ENCODE measurements at places on chromosomes 6 and 20.

DNA sequence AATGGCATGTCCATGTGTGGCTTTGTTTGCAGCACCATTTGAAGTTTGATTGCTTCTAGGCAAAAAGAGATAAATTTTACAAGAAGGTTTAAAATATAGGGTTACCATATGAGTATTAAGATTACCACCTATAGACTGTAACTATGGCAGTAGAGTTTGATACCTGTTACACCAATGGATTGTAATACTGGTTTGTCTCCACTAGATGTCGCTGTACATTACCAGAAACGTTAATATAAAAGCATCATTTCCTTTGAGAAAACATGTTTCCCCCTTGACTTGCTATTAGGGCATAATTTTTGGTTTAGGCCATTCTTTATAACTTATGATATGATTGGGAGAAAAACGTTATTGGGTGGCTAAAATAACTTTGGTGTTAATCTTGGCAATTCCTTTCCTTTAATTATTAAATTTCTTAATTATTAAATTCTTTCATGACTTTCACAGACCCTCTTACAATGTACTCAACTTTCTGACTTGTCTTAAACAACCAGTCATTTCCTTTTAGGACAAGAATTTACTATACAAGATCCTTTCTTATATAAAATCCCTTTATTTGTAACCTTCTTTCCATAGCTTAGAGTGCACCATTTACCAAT, 42.8 kb downstream of the HLA-DPB1 start:
- no peak for DNase-seq

- no peak for DNase-seq
Observed at GRCh38 chr6:111829998-111830397, 43.3 kb downstream of the FYN start.

DNA sequence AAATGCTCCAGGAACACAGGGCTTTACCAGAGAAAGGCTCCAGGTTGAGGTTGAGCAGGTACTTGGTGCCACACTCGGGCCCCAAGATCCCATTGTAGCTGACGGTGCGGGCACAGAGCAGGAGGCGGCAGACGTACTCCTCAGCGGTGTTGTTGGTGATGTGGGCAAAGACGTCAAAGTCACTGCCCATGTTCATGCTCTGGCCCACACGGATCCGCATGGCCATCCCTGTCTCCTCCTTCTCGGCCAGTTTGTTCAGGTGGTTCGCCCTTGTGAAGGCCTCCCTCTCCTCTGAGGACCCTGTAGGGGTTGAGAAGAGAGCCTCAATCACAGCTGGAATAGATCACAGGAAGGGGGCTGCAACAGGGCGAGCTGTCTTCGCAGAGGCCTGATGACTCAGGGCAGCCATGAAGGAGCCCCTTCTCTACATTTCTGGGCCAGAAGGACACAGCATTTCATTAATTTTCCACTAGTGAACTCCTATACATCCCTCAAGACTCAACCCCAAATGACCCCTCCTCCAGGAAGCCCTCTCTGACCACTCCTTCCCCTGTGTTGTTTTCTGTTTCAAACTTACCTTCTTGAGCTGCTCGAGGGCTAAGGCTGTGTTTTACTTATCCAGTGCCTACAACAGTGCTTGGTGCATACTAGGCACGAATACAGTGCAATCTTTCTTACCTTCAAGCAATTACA, 26.8 kb downstream of the TGM2 start:
- no peak for DNase-seq

DNA sequence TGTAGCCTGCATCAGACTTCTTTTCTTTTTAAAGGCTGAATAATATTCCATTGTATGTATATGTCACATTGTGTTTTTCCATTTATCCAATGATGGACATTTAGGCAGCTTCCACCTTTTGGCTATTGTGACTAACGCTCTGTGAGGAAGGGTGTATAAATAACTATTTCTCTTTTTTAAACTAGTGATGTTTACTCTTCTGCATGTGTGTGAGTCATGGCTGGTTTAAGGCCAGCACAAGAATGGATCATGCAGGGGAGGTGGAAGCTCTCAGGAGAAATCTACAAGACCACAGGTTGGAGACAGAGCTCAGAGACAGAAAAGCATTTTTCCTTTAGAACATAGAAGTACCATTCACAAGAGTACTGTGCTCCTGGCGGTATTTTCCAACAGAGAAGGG, 307.2 kb downstream of the SOX4 start:
- no peak for DNase-seq
